Transverse colon (tissue), 4 donors: ENCODE measurements at places on chromosomes 6 and 20. TPM values are rescaled to one million over a fixed set of nuclear protein-coding genes. Genes with fewer than 3 reads are reported as not detected.

RARS2 gene
- 28.3 TPM for total RNA-seq

LCA5 gene
- 0.37 TPM for total RNA-seq

SMLR1 gene
- not detected for total RNA-seq

C20orf202 gene
- not detected for total RNA-seq

NKX2-4 gene
- total RNA-seq = not detected

DNA sequence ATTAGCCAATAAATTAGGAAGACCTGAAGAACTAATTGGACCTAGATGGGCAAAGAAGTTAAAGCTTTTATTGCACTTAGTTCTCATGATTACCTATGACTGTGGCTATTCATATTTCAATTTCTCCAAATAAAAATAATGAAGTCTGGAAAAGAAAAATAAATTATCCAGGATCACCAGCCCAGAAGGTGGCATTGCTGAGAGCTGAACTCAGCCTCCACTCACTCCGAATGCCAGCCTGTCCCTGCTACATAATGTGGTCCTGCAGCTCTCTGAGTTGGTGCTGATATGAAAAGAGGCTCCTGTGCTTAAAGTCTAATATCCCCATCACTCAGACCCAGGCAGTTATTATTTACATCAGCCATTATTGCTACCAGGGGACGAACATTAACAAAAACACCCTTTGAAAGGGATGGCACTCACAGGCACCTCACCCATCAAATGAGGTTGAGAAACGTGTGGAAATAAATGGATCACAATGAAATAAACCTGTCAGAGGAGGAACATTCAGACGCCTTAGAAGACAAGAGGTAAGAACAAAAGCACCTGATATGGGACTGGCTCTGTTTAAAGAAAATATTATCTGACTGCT, 649.7 kb upstream of the CHD6 start:
- no peaks in the 10 kb centered on the region for H3K27me3 ChIP-seq
- no peak overlapping the region for H3K4me3 ChIP-seq
- no peak overlapping the region for H3K27ac ChIP-seq
- no peaks in the 10 kb centered on the region for H3K4me1 ChIP-seq

DNA sequence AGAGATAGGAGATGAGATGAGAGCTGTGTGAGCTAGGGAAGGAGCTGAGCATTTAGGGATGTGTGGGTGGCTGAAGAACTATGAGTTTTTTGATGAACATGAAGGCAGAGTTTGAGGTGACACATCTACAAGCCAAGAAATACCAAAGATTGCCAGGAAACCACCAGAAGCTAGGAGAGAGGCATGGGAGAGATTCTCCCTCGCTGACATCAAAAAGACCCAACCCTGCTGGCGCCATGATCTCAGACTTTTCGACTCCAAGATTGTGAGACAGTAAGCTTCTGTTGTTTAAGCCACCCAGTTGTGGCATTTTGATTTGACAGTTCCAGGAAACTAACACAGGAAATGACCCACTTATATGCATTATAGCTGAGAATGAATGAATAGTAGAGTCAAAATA, 790.9 kb downstream of the TFAP2A start:
- DNase-seq = no peak
- no peaks in the 10 kb centered on the region for H3K27me3 ChIP-seq
- no peaks in the 10 kb centered on the region for H3K4me1 ChIP-seq
- H3K27ac ChIP-seq = no peak overlapping the region

GRCh38 chr6:148972481-148972880, 225.7 kb downstream of the UST start:
- H3K36me3 ChIP-seq = no peaks in the 10 kb centered on the region
- peaks cover 5% of the 10 kb centered on the region for H3K4me1 ChIP-seq
- H3K4me3 ChIP-seq = no peak overlapping the region
- no peak overlapping the region for H3K27ac ChIP-seq
- DNase-seq = peak; percentile 80

DNA sequence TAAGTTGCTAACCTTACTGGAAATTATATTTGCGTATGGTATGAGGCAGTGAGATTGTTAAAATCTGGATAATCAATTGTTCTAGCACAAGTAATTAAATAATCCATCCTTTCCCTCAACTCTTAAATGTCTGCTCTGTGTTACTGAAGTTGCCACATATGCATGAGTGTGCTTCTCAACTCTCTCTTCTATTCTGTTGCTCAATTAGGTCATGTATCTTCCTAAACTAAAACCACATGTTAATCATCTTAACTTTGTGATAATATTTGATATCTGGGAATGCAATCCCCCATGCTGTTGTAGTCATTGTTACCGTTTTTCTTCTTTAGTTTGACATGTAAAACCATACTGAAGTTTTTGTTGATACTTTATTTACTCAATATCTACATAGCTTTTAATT, 63.5 kb upstream of the STMND1 start:
- H3K36me3 ChIP-seq = no peaks in the 10 kb centered on the region
- no peaks in the 10 kb centered on the region for H3K27me3 ChIP-seq
- peaks cover 19% of the 10 kb centered on the region for H3K4me1 ChIP-seq
- no peak overlapping the region for H3K27ac ChIP-seq
- DNase-seq = no peak
- no peak overlapping the region for H3K4me3 ChIP-seq

- peak; percentile 58 for DNase-seq
- H3K27ac ChIP-seq = no peak overlapping the region
- no peaks in the 10 kb centered on the region for H3K27me3 ChIP-seq
- H3K36me3 ChIP-seq = no peaks in the 10 kb centered on the region
- peaks cover 23% of the 10 kb centered on the region for H3K4me1 ChIP-seq
Measured at GRCh38 chr6:35139924-35140638, 1.1 kb downstream of the TCP11 start.

- no peak for DNase-seq
- no peak overlapping the region for H3K27ac ChIP-seq
- H3K36me3 ChIP-seq = no peaks in the 10 kb centered on the region
Measured at GRCh38 chr20:10951216-10951615, 277.4 kb upstream of the JAG1 start.

DNA sequence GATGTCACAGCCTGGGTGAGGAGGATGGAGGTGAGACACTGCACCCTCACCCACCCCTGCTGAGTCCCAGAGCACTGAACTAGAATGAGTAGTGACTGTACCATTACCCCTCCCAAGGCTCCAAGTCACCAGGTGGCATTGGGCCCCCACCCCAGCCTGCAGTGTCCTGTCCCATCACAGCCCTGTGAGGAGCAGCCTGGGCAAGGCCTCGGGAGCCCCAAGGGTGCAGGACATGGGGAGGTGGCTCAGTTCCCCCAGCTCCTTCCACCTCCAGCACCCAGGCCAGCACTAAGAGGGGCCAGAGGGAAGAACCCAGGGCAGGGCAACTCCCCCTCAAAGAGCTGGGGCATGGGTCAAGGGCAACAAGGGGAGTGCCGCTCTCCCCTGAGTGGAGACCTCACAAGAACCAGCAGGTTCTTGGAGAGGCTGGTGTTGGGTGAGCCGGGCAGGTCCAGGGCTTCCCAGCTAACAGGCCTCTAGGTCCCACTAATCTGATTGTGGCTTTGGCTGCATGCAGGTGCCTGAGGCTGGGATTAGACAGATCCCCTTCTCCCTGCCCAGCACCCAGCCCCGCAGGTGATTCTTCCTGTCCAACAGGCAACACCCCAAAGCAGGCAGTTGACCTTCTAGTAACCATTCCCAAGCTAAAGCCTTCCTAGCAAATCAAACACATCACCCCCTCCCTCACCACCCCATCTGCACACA, 2.6 kb downstream of the CST4 start:
- H3K4me3 ChIP-seq = no peak overlapping the region
- H3K4me1 ChIP-seq = no peaks in the 10 kb centered on the region
- no peaks in the 10 kb centered on the region for H3K27me3 ChIP-seq
- no peak for DNase-seq
- H3K36me3 ChIP-seq = no peaks in the 10 kb centered on the region

GRCh38 chr6:42091718-42092023, 41.3 kb downstream of the TAF8 start:
- H3K27me3 ChIP-seq = no peaks in the 10 kb centered on the region
- no peaks in the 10 kb centered on the region for H3K36me3 ChIP-seq
- H3K4me1 ChIP-seq = no peaks in the 10 kb centered on the region

GRCh38 chr6:11224966-11225463, 7.5 kb downstream of the NEDD9 start:
- peak overlapping the region; percentile 83 for H3K27ac ChIP-seq
- DNase-seq = no peak
- H3K36me3 ChIP-seq = no peaks in the 10 kb centered on the region
- H3K4me1 ChIP-seq = peaks cover 19% of the 10 kb centered on the region
- no peak overlapping the region for H3K4me3 ChIP-seq

GRCh38 chr6:114735025-114735735, 392.4 kb upstream of the HS3ST5 start:
- no peak for DNase-seq
- no peaks in the 10 kb centered on the region for H3K27me3 ChIP-seq
- no peaks in the 10 kb centered on the region for H3K36me3 ChIP-seq
- no peak overlapping the region for H3K27ac ChIP-seq

DNA sequence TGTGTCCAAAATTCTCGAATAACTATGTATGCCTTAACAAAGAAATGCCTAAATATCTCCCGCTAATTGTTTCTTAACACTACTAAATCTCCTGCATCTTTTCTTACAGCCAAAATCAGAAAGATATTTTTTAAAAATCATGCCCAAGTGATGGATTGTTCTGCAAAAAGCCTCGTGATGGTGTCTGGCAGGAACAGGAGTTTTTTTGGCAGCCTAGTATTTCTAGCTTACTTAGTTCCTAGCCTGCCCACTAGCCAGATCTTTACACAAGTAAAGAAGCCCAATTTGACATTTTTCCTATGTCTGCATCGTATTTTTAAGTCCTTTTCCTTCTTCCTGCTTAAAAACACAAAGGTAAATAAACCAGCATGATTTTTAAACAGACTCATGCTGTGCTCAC, 31.5 kb downstream of the SLC2A12 start:
- no peak overlapping the region for H3K4me3 ChIP-seq
- H3K27ac ChIP-seq = no peak overlapping the region
- no peaks in the 10 kb centered on the region for H3K27me3 ChIP-seq
- H3K4me1 ChIP-seq = peaks cover 9% of the 10 kb centered on the region
- DNase-seq = no peak

DNA sequence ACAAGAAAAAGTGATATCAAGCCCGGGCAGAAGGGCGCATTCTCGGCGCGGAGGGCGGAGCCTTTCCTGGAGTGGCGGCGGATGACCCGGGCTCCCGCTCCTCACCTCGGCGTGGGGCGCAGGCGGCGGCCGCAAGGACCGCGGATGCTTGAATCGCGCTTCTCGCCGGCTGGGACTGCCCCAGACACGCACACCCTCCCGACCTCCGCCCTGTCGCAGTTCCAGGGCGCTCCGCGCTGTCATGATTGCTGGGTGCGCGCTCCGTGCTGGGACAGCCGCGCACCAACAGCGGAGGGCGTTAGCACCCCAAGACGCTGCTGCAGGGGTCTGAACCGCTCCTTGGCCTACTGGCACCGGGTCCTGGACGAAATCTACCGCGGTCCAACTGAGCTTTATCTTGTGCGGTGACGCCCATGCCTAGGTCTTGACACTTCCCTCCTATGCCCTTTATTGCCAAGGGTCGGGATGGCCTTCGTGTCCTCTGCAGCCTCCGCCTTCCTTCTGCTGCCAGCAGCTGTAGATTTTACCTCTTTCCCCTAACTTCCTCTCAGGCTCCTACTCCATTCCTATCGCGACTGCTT, 43.3 kb downstream of the IRAK1BP1 start:
- H3K4me3 ChIP-seq = peak overlapping the region; percentile 36
- peaks cover 16% of the 10 kb centered on the region for H3K27me3 ChIP-seq
- H3K27ac ChIP-seq = no peak overlapping the region
- H3K36me3 ChIP-seq = no peaks in the 10 kb centered on the region
